MG63 (cell line): ENCODE measurements at places on chromosomes 6 and 20. TPM values are rescaled to one million over a fixed set of nuclear protein-coding genes. Genes with fewer than 3 reads are reported as not detected.

The LEMD2 gene
- total RNA-seq, result 30.5 and 36.0 TPM in 2 replicates

The MICA gene
- total RNA-seq, result 15.9 and 31.0 TPM in 2 replicates

- DNase-seq, result no peak
Observed at GRCh38 chr6:72758901-72759300, 137.0 kb downstream of the KCNQ5 start.

DNA sequence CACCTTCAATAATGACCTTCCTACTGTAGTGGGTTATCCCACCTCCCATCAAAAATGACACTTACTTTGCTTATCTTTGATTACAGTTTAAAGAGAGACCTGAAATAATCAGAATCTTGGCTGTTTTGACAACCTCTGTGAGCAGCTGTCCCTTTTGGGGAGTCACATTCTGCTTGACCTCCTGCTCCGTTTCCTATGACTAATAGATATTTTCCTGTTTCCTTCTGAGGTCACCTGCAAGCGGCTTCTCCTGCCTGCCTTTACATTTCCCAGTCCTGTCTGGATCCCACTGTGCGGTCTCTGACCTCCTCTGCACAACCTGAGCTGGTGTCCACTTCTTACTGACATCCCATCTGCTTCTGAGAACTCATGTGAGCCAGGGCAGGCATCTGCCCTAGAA, 54.2 kb downstream of the TRAM2 start:
- peak; percentile 81 for DNase-seq

DNA sequence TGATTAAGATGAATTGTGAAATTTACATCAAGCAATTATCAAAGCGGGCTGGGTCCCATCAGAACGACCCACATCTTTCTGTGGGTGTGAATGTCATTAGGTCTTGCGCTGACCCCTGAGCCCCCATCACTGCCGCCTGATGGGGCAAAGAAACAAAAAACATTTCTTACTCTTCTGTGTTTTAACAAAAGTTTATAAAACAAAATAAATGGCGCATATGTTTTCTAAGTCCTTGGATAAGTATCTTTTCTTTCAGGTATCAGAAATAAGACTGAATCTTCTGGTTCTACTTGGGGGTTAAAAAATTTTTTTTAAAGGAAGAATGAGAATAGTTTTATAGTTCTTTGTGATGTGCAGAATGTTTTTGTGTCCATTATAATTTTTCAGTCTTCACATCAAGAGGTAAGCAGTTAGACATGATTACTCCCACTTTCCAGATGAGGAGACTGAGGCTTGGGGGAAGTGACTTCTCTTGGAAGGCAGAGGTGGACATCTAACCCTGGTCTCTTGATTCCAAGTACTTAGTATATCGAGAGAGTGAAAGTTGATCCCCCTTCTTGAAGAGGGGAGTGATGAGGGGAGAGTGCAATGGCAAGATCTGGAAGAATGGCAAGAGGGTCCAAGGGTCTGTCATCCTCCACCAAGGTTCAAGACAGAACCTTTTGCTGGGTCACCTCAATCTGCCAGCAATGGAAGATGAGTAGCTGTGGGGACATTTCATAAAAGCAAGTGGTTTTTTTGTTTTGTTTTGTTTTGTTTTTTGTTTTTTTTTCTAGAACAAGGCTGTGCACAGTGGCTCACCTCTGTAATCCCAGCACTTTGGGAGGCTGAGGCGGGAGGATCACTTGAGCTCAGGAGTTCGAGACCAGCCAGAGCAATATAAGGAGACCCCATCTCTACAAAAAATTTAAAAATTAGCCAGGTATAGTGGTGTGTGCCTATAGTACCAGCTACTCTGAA, 42.8 kb upstream of the TTPAL start:
- no peak for DNase-seq

DNA sequence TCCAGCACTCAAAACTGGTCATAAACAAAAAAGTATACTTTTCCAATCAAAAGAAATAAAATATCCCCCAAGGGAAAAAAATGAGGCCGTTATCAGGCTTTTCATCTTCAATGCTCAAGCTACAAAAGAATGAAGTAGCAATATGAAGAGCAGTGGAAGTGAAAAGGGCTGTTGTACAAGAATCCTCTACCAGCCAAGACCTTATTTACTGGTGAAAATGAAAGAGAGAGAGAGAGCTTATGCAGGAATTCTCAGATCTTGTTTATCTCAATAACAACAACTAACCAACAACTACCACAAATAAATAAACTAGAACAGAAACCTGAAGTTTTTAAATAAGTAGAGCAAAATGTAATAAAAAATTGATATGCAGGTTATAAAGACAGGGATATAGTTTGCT, 400.6 kb downstream of the HDGFL1 start:
- no peak for DNase-seq
